SJSA1 (cell line): ENCODE measurements at places on chromosomes 7 and 10.

DNA sequence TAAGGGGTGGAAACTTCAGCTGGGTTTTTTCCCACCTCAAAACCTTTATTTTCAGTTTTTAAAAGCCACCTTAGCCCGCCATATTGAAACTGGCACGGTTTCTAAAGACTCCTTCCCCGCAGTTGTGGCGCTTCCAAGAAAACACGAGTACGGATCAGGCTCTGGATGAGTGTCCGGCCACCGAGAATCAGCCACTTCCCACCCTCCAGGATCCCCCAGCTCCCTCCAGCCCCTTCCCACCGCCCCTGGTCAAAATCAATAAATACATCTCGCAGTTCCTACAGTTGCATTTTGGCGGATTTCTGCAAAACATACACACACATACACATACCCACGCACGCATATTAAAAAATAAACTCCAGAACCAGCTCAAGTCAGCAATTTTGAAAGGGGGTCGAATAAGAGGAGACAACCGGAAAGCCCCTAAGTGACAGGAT, 1.1 kb downstream of the SFMBT2 start:
- DNase-seq, result no peak

DNA sequence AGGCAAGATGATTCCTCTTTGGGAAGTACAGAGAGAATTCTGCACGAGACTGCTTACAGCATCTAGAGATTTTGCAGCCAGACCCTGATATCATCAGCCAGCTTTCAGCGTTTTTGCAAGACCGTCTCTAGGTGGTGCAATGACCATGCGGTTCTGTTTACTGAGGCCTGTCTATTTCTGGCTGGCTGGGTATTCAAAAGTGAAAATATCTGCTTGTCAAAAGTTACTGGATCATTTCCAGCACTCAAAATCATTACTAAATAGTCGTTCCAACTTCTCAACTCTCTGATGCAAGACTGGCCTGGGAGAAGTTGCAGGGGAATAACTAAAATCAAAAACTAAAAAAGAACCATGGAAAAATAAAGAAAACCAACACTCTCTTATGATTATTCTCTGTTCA, 240.1 kb downstream of the ELMO1 start:
- no peak for DNase-seq

- DNase-seq, result peak; percentile 38
Measured at GRCh38 chr7:151876899-151877777, at the start of gene PRKAG2. TSS of gene PRKAG2 (minus strand) at chr7:151877115. CDS start at chr7:151876620, 495 bp downstream.

DNA sequence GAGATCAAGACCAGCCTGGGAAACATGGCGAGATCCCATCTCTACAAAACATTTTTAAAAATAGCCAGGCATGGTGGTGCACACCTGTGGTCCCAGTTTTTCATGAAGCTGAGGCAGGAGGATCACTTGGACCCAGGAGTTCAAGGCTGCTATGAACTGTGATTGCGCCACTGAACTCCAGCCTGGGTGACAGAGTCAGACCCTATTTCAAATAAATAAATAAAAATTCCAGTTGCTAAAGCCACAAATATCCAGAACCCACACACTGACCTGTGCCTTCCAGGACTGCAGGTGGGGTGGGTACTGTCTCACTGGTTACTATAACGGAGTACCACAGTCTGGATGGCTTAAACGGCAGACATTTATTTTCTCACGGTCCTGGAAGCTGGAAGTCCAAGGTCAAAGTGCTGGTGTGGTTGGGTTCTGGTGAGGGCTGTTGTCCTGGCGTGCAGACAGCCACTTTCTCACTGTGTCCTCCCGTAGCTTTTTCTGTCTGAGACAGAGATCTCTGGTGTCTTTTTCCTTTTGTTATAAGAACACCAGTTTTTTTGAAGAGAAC, 38.8 kb downstream of the ASB13 start:
- DNase-seq, result no peak

GRCh38 chr7:87328281-87328680, 17.2 kb upstream of the CROT start:
- no peak for DNase-seq
